Activated CD4-positive, alpha-beta T cell treated with anti-CD3 and anti-CD28 coated beads, Interleukin-2, amount 50 U/mL, for 1 hour (primary cell): ENCODE measurements at places on chromosomes 16 and 17.

DNA sequence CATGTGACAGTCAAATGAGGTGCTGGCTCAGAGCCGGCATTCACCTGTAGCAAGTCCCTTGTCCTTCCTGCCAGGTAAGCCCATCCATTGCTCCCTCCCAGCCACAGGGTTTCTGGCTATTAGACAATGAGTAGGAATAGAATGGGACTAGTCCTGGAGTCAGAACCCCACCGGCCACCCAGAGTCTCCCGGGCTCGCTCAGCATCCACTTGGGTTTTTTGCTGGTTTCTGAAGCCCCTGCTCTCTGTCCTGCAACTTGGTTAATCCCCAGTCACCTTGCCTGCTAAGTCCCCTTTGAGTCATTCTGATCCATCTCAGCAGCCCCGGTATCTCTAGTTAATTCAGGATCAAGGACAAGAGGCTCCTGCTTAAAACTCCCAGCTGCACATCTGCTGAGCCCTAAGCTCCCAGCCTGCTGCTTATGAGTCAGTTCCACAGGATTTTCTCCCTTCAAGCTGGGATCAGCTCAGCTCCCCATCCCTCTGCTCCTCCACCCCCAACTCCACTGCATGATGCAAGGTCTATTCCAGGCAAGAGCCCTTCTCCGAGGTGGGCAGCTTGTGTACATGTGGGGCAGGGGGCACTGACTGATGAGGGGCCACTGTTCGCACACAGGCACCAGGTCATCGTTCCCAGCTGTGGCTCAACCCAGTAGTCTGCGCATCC is 19.9 kb upstream of the MRPS23 start:
- DNase-seq, result no peak

- no peak for DNase-seq
Observed at GRCh38 chr17:32852811-32853210, 24.1 kb downstream of the MYO1D start.

GRCh38 chr16:57299719-57300386 is 15.4 kb upstream of the PLLP start:
- peak; percentile 79 for DNase-seq

- no peak for DNase-seq
Observed at GRCh38 chr16:78057803-78058564, 35.6 kb downstream of the CLEC3A start.

- no peak for DNase-seq
Observed at GRCh38 chr17:57091186-57091618, 6.2 kb downstream of the AKAP1 start.

DNA sequence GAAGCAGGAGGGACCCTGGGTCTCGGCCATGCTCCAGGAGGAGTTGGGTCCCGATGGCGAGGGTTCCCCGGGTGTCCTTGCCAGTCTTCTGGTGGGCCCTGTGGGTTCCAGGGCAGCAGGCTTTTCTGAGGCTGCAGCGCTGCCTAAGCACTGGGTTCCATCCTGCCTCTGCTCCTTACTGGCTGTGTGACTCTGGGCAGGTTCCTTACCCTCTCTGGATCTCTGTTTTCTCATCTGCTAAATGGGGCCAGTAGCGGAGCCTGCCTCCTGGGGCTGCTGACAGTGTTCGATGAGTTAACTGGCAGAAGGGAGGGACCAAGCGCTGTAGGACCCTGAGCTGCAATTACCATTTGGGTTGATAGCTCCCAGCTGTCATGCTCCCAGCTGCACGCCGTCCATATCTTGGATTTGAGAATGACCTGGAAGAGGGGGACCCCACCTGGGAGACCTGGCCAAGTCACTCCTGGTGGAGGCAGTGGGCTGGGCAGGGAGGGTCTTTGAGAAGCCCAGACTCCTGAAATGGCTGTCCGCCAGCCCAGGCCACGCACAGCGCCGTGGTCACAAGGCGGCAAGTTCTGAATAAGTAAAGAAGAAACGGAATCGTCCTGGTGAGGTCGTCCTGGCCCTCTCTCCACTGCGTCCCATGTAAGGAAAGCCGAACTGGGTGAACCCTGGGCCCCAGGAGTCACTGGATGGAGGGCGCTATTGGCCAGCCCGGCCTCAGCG is 47.2 kb upstream of the GSE1 start:
- DNase-seq, result no peak

GRCh38 chr17:40534371-40535189 is 30.7 kb downstream of the CCR7 start:
- no peak for DNase-seq

DNA sequence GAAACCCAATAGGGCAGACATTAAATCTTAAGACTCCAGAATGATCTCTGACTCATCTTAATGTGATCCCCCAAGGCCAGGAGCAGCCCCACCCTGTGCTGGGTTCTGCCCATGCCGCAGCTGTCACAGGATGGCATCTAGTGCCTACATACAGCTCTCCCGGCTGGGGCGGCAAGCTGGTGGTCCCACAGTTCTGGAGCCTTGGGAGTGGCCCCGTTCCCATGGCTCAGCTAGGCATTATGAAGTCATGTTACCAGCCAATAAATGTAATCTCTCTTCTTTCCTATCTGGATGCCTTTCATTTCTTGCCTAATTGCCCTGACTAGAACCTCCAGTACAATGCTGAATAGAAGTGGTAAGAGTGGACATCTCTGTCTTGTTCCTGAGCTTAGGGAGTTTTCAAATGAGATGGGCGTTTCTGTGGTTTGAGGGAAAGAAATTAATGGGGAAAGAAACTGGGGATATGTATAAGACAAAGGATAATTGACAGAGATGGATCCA is 95.7 kb upstream of the DNAH17 start:
- DNase-seq, result no peak

DNA sequence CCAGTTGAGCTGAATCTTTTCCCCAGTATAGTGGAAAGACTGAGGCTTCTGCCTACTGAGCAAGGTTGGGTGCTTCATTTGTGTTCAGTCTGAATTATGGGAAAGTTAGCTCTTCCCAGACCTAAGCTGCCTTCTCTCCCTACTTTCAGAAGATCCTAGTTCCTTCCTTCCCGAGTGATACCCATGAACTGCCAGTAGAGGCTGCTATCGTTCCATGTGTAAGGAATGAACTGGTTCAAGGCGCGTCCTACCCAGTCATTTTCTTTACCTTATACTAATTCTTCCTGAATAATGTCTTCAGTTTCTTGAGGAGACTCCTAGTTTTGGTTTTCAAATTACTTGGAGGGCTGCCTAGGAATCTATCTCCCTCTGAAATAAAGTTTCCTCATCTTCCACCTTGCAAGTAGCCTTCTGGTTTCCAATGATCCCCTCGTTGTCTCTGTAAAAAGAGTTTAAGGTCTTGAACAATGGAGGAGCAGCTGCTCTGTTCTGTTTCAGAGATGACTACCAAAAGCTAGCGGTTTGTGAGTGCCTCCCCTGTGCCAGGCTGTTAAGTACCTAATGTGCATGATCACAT is 934 bp upstream of the AOC2 start:
- no peak for DNase-seq

DNA sequence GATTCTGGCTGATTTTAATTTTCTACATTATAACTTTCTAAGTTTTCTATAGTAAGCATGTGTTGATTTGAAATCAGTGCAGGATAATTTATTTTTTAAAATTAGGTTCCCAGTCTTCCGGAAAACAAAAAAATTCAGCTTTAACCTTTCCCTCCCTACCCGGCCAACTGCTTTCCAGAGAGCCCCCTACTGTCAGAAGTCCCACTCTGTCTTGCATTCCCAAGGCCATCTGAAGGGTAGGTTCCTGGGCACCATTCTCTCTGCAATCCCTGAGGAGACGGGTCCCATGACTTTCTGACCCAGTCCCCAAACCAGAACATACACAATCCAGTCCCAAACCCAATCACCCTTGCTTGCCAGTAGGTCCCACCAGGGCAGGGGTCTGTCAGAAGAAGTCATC is 200.3 kb downstream of the CYLD start:
- no peak for DNase-seq

DNA sequence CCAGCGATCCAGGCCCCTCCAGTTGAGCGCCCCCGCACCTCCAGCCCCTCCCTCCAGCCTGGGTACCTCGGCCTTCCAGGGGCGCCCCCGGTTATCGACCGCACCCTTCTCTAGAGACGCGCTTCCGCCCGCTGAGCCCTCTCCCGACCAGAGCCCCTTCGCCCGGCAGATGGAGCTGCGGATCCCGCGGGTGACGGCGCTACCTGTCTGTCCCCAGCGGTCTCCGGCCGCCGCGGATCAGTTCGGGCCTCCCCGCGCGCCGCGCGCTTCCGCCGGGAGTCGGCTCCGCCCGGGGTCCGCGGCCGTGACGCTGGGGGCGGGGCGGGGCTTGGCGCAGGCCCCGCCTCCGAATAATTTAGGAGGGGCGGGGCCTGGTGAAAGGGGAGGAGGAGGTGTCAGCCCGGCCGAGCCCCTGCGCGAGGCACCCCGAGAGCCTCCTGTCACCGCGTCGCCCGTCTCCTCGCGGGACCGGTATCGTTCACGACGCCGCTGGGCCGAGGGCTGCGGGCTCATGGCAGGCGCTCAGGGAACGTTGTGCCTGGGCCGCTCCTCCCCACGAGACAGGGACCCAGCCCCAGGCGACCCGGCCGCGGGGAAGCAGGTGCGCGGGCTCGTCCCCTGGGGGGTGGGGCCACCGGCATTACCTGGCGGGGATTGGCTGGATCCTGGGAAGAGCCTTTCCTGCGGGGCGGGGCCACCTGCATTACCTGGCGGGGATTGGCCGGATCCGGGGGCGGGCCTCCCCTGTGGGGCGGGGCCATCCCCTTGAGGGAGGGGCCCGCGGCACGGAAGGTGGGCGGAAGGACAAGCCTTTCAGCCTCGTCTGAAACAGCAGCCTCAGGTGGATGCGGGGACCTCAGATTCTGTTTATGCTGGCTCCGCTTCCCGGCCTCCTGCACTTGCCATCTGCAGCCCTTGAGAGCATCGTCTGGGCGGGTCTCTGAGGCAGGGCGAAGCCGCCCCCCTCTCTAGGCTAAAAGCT is at the start of gene SPATA2L:
Gene SPATA2L (minus strand): TSS at position 281 of the 982 bp plus-strand sequence. CDS start 473 bp downstream, outside the sequence.
- peak; percentile 98 for DNase-seq

DNA sequence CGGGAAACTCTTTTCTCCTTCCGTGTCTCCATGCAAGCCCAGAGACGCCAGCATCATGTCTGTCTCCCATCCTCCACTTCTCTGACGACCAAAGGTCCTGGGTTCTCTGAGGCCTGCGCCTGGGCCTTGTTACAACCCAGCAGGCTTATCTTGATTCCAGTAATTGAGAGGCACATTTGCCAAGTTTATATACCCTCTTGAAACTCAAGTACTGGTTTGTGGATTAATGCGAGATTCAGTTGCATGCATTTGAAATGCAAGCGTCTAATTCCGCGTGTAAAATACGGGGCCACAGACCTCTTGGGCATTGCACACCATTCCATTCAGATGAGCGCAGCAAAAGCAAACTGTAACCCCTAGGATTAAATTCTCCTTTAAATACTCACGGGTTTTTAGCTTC is 28.7 kb upstream of the CRISPLD2 start:
- DNase-seq, result no peak

- DNase-seq, result no peak
Observed at GRCh38 chr17:33039874-33040273, 48.2 kb downstream of the SPACA3 start.

GRCh38 chr16:11852092-11852809 is 909 bp upstream of the RSL1D1 start:
- no peak for DNase-seq

DNA sequence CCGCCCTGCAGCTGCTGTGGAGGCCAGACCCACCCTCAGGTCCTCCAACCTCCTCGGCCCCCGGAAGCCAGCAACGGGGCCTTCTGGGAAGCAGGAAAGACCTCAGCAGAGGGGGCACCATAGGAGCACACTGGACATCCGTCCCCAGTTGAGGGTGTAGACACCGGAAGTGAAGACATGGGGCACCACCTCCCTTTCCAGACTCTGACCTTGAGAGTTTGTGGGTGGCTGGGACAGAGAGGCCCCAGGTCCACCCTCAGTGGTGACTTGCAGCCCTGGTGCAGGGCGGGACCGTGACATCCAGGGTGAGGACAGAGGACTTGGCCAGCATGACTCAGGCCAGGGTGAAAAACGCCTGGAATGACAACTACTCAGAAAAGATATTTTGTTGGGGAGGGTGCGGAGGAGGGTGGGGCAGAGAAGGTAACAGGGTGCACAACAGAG is 19.9 kb downstream of the CEP295NL start:
- DNase-seq, result no peak

GRCh38 chr16:82899731-82900450 is 273.1 kb downstream of the CDH13 start:
- no peak for DNase-seq

DNA sequence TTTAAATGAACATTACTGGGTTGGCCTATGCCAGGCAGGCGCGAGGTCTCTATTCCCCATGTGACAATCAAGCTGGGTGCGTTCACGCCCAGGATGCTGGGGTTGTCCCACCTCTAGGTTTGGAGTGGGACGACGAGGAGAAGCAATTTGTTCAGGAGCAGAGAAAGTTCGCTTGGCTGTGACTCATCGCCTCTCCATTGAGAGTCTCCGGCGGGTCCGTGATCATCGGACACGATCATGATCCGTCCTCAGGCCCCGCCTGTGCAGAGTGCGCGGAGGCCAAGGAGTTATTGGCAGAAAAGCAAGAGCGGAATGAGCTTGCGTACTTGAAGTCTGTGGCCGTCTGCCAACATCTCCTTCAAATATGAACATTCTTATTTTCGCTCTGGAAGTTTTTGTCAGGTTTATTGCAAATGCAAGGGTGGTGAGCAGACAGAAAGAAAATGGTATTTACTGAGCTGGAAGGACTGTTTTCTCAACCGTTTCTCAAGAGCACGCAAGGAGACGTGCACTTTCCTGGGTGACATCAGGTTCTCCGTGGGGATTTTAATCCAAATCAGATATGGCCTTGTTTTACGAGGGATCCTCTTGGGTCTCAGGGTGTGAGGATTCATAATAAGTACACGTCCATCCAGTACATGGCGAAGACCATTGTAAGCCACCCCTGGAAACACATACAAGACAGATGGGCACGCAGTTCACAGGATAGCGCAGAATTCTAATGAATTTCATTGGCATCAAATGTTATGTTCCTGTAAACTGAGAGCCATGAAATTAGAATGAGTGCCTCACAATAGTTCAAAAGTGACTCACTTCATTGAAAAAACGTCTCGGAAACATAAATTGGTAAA is 70.1 kb upstream of the CREBBP start:
- DNase-seq, result no peak

- DNase-seq, result no peak
Observed at GRCh38 chr17:5399767-5400166, 19.7 kb downstream of the NUP88 start.

- DNase-seq, result peak; percentile 84
Observed at GRCh38 chr17:82320956-82321927, 3.8 kb upstream of the CD7 start.

- no peak for DNase-seq
Observed at GRCh38 chr17:55163408-55163807, 101.4 kb upstream of the HLF start.

DNA sequence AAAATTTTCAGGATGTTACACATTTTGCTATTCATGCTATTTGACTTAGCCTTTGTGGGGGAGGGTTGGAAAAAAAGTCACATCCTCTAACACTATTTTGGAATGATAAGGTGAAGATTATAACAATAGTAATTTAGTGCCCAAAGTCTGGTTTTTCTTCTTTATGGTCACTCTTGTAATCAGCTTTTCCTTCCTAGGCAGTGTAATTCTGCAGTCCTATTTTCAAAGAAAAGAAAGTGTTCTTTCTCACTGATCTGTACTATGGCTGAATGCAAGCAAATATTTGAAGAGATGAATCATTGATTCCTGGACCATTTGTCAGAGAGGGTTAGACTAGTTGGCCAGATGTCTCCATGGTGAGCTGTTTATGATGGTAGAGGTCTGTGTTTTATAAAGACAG is 8.4 kb downstream of the RSPRY1 start:
- DNase-seq, result no peak
